ENCODE measurements at places on chromosomes 4 and X.

DNA sequence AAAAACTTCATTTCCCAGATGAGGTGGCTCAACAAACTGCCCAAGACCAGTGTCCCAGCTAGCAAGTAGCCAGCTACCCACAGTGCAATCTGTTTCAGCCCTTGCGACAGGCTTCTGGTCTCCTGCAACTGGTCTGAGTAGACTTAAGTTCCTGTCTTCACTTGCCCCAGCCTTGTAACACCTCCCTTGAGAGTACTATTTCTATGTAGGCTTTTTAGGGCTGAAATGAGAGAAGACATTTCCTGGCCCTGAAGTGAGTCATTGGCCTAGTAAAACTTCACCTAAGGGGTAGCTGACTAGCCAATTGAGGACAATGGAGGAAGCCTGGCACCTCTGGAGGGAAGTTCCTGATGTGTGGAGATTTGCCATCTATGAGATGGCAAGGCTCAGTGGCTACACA, 80.1 kb upstream of the STIM2 start:
- no peaks in the 10 kb centered on the region for H3K36me3 ChIP-seq
- no peak overlapping the region for H3K4me3 ChIP-seq
- H3K4me1 ChIP-seq = no peaks in the 10 kb centered on the region
- H3K27ac ChIP-seq = no peak overlapping the region

DNA sequence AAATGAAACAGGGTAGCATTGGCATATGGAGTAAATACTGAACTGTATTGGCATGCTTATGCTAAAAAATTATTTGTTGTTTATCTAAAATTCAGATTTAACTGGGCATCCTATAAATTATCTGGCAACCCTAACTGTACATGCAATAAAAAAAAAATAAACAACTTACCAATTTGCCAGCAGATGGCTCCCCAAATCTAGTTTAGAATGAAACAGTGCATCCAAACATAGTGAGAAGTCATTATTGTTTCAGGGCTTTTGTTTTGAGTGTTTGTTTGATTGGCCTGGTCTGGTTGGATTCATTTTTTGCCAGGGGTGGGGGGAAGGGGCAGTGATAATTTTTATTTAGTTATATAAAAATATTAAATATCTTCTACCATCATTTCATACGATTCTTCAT, 12.8 kb upstream of the NSUN7 start:
- no peak overlapping the region for H3K27ac ChIP-seq
- H3K36me3 ChIP-seq = no peaks in the 10 kb centered on the region
- no peak overlapping the region for H3K4me3 ChIP-seq
- DNase-seq = no peak
- H3K4me1 ChIP-seq = peaks cover 19% of the 10 kb centered on the region

DNA sequence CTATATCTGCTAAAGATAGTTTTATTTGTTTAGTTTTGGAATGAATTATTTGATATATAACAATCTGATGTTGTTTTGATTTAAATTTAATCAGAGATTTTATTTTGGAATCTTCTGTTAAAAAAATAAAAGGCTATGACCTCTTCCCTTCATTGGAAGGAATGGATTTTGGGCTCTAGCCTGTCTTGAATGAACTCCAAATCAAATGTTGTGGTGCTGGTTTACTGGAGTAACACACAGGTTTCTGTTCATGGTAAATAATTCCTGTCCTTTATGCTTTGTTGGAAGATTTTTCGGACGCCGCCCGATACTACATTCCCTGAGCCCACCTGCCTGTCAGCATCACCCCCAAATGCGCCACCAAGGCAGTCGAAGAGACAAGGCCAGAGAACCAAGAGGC, 291.1 kb downstream of the ARHGAP10 start:
- no peak overlapping the region for H3K27ac ChIP-seq
- H3K4me1 ChIP-seq = no peaks in the 10 kb centered on the region
- H3K36me3 ChIP-seq = no peaks in the 10 kb centered on the region
- no peaks in the 10 kb centered on the region for H3K27me3 ChIP-seq

GRCh38 chr4:78237360-78237759, 180.2 kb downstream of the FRAS1 start:
- no peaks in the 10 kb centered on the region for H3K4me1 ChIP-seq
- H3K36me3 ChIP-seq = no peaks in the 10 kb centered on the region
- DNase-seq = no peak
- no peaks in the 10 kb centered on the region for H3K27me3 ChIP-seq

DNA sequence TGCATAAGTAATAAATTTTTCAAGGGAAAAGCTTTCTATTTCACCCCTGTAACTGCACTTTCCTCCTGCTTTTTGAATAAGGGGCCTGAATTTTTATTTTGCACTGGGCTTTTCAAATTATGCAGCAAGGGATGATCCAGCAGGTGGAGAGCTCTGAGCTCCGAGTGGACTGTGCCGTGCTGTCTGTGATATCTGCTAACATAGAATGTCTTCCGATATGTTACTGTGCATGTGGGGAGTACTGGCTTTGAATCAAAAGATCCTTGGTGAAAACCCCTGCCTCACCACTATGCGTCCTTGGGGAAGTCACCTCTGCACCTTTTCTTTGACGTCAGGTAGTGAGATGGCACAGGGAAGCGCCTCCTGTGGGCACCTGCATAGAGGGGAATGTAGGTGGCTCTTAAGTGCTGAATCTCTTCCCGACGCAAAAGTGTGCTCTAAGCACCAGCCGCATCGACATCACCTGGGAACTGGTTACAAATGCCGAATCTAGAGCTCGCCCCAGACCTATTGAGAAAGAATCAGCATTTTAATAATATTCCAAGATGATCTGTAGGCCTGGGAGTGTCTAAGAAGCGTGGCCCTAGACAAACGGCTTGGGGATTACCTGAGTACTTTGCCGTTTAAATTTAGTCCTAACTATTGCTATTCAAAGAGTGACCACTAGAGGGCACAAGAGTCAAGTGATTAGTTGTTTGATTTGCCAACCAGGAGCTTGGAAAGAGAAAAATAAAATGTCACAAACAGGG, 19.2 kb upstream of the WFS1 start:
- H3K36me3 ChIP-seq = no peaks in the 10 kb centered on the region
- H3K27me3 ChIP-seq = peaks cover 35% of the 10 kb centered on the region
- no peak overlapping the region for H3K27ac ChIP-seq
- H3K4me1 ChIP-seq = no peaks in the 10 kb centered on the region

DNA sequence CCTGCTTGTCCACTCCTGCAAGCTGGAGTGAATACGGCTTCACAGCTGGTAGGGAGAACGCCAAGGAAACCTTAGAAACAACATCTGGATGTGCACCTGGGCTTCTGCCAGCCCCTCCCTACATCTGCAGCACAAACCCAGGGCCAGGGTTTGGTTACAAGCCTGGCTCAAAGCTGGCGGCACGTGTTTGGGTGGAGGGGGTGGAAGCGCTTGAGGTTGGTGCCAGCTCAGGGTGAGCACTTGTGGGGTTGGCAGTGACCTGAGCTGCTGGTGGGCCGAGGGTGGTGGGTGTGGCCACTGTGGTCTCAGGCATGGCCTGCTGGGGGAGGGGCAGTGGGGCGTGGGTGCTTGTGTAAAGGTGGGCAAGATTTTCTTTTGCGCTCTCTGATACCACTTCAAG, 15.6 kb downstream of the ELF4 start:
- H3K4me3 ChIP-seq = no peak overlapping the region
- peaks cover 33% of the 10 kb centered on the region for H3K4me1 ChIP-seq
- DNase-seq = no peak

DNA sequence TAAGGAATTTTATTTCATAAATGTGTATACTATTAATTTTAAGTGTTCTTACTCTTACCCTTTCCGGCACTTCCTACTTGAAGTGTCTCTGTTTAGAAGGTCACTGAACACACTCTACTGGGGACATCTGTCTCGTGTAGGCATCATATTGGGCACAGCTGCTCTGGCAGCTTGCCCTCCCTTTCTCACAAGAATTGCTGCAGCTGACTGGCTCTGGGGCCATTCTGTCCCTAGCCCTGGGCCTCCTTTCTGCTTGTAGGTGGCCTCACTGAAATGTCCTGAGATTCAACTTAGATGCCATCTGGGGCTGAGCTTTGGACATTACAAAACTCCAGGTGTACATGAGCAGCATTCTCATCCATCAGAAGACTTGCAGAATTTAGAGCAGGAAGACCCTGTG, 49.6 kb downstream of the SMAD1 start:
- peaks cover 7% of the 10 kb centered on the region for H3K4me1 ChIP-seq
- H3K27ac ChIP-seq = no peak overlapping the region
- H3K36me3 ChIP-seq = no peaks in the 10 kb centered on the region

DNA sequence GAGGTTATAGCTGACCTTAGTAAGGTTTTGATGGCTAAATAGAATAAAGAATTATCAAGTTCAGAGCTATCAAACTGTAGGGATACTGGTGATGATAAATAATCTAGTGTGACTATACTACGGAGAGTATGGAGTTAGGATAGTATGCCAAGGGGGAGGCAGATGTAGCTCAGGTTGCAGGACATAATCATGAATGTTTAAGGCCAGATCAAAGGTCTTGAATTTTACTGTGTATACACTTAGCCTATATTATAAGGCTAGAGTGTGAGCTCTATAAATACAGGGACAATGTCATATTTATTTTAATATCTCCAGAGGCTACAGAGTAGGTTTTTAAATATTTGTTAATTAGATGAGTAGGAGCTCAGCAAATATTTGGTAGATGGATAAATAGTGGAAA, 131.1 kb upstream of the STIM2 start:
- peaks cover 4% of the 10 kb centered on the region for H3K27me3 ChIP-seq
- no peak overlapping the region for H3K4me3 ChIP-seq
- peaks cover 11% of the 10 kb centered on the region for H3K4me1 ChIP-seq

DNA sequence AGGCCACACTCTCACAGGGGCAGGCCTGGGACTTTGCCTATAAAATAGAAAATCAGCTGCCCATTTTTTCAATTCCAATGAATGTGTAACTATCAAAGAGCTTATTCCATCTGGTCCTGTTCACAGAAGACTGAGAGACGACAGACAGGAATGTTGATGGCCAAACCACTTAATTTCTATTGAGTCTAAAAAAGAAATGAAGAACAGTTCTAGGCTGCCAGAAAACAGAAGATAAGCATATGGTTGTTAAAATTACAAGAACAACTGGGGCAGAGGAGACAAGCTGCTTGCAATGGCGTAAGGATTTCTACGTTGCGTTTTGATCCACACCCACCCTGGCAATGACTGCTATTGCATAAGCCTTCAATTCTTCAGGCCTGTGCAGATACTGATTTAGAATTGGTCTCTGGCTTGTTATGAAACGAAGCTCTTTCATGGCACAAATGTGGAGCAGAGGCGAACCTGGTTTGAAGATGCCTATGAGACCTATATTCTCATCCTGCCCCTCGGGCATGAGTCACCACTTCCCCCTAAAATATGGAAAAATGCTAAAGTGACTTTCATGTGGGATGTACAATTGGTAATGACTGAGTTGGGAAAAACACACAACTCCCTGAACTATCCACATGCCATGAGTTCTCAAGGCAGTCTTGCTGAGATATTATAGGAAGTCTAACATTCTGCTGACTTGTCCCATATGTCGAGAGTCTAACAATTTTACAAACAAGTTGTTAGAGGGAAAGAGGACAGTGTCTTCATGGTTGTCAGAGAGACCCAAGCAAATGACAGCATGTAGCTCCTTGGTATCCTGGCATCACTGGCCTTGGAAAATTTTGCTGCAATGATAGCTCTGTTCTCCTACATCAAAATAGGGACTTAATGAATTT, 37.9 kb upstream of the SORBS2 start:
- H3K27ac ChIP-seq = no peak overlapping the region
- DNase-seq = no peak
- no peaks in the 10 kb centered on the region for H3K36me3 ChIP-seq

GRCh38 chr4:151530230-151530629, 121.3 kb downstream of the FHIP1A start:
- DNase-seq = no peak
- H3K36me3 ChIP-seq = no peaks in the 10 kb centered on the region
- H3K27me3 ChIP-seq = peaks cover 3% of the 10 kb centered on the region
- no peaks in the 10 kb centered on the region for H3K4me1 ChIP-seq
- H3K27ac ChIP-seq = no peak overlapping the region

DNA sequence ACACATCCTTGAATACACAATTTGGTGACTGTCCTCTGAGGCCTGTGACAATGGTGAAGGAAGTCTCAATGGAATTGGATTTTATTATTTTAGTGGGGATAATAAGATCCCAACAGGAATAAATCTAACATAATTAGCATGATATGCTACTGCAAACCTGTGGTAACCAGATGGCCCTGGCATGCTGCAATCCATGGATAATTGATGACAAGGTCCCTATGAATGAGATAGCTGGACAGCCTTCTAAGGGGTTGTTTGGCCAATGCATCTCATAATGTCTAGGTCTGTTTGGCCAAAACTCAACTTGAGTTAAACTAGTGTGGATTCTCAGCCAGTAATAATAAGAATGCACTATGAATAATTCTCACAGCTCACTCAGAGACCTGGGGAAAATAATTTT, 145.3 kb upstream of the GALNTL6 start:
- no peak overlapping the region for H3K4me3 ChIP-seq
- no peak for DNase-seq
- H3K36me3 ChIP-seq = no peaks in the 10 kb centered on the region
- H3K4me1 ChIP-seq = no peaks in the 10 kb centered on the region
